Bladder microvascular endothelial cell (primary cell): ENCODE measurements at places on chromosomes 5 and 9. TPM values are rescaled to one million over a fixed set of nuclear protein-coding genes. Genes with fewer than 3 reads are reported as not detected.

Gene BAAT
- total RNA-seq, result under 0.01 TPM in 1 of 2 replicates, not detected in the other

Gene GLRA1
- total RNA-seq, result not detected in 2 replicates

Gene SLC25A2
- total RNA-seq, result 0.16 and 0.44 TPM in 2 replicates

Gene FBXL7
- total RNA-seq, result 6.2 and 23.9 TPM in 2 replicates

Gene PCDHA4
- under 0.01 and 0.19 TPM in 2 replicates for total RNA-seq

Gene GABRA6
- total RNA-seq, result not detected in 2 replicates

Gene PCDHGA3
- 0.32 and 0.82 TPM in 2 replicates for total RNA-seq

Gene FOXD4
- under 0.01 and 0.25 TPM in 2 replicates for total RNA-seq

Gene PCDHB13
- 0.32 and 3.3 TPM in 2 replicates for total RNA-seq

Gene ST8SIA4
- total RNA-seq, result 3.2 and 9.4 TPM in 2 replicates

Gene DPH7
- total RNA-seq, result 17.2 and 28.9 TPM in 2 replicates

Gene PCSK1
- 0.81 and 2.8 TPM in 2 replicates for total RNA-seq

Gene WNK2
- 0.06 TPM in 1 of 2 replicates, not detected in the other for total RNA-seq

Gene PCDHGC3
- total RNA-seq, result 6.5 and 22.3 TPM in 2 replicates

Gene AK3
- total RNA-seq, result 33.5 and 63.7 TPM in 2 replicates
